Cardiac fibroblast (primary cell): ENCODE measurements at places on chromosomes 1 and 21.

DNA sequence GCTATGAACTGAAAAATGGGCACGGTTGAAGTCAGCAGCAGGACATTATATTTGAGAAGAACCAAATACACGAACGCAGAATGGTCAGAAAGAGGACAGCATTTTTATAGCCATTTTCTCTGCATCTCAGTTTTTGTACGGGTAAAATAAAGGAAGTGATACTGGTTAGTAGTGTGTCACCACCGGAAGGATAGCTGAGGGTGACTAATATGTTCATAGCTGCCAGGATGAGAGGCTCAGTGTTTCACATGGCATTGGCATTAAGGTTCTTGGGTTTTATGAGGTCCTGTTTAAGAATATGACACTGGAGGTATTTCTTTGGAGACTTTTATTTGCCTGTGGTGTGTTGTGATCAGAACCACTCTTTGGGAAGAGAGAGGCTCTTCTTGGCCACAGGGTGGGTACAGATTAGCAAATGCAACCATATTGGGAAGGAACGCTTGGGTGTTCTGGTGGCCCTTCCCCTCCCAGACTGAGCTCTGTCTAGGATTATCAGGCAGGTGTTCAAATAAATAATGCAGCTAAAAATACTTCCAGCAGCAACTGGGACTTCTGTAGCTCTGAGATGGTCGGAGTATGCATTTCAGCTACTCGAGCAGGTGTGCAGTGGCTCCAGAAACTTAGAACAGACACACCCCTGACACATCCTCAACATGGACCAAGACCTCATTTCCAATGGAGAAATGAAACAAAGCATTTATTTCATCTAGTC, 158.2 kb downstream of the PBX1 start:
- peak; percentile 74 for DNase-seq

GRCh38 chr1:160030657-160031364, 979 bp downstream of the PIGM start:
- DNase-seq, result peak; percentile 4

DNA sequence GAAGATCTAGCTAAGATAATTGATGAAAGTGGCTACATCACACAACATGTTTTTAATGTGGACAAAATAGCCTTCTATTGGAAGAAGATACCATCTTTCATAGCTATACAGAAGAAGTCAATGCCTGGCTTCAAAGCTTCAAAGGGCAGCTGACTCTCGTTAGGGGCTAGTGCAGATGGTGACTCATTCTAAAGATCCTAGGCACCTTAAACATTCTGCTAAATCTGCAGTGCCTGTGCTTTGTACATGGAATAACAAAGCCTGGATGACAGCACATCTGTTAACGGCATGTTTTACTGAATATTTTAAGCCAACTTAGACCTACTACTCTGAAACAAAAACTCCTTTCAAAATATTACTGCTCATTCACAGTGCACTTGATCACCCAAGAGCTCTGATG, 65.6 kb upstream of the USP24 start:
- no peak for DNase-seq

GRCh38 chr1:113999799-114000198, 20.5 kb downstream of the OLFML3 start:
- no peak for DNase-seq

DNA sequence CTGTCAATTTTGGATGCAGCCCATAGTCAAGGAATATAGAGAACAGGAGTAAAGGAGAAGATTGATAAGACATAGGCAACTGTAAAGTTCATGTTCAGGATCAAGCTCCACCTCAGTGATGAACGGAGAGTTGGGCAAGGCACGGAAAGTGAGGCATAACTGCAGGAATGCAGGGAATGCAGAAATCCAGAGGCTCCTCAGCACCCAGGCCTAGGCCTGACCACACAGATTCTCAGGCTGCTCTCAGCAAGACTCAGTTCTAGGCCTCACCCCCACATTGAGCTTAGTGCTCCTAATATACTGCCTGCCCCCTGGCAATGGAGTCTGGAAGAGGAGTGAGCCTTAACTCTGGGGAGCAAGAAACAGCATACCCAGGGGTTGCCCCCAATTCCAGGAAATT, 36.3 kb upstream of the S1PR1 start:
- peak; percentile 95 for DNase-seq

DNA sequence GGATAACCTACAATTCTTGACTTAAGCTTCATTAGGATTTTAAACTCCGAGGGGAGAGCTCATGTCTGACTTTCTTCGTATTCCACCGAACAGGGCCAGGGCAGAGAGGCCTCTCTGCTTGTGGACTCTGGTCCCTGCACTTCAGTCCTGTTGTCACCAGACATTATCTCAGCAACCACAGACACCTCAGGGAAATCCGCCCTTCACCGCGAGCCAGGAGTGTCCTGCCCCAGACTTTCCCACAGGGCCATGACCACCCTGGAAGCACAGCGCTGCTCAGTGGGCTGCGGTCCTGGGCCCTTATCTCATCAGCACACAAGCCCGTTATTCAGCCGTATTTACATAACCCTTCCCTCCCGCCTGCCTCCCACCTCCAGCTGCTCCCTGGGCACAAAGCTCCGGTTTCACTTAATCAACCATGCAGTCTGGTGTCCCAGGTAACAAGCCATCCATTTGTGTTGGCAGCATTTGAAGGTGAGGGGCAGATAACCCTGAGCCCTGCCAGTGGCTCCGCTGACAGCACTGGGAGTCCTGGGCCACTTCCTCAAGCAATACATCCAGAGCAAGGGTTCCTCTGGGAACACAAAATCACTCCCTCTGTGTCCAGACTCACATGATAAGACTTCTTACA, 122.8 kb upstream of the RAB4A start:
- peak; percentile 37 for DNase-seq

- peak; percentile 97 for DNase-seq
Observed at GRCh38 chr1:47179017-47179987, 10.5 kb downstream of the PDZK1IP1 start.

GRCh38 chr21:36966066-36966820, at the start of gene HLCS:
HLCS (minus strand) TSS chr21:36966669; CDS start chr21:36966638, 31 bp downstream.
- peak; percentile 55 for DNase-seq

DNA sequence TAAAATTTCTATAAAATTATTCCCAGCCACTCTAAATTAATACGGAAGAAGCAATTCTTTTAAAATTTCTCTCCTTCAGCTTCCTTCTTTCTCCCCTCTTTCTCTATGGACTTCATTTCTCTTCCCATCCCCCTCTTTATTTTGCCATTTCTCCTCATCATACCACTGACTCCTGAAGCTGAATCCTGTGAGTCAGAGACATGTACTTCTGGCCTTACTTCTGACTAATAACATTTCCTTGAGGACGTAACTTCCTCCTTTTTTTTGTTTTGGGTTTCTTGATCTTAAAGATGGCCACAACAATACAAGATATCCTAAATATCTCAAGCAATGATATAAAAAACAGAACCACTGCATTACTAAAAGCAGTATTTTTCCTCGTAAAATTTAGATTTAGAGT, 63.6 kb upstream of the DENND1B start:
- DNase-seq, result peak; percentile 71

GRCh38 chr1:191530928-191531327, 627.3 kb upstream of the RGS18 start:
- no peak for DNase-seq

DNA sequence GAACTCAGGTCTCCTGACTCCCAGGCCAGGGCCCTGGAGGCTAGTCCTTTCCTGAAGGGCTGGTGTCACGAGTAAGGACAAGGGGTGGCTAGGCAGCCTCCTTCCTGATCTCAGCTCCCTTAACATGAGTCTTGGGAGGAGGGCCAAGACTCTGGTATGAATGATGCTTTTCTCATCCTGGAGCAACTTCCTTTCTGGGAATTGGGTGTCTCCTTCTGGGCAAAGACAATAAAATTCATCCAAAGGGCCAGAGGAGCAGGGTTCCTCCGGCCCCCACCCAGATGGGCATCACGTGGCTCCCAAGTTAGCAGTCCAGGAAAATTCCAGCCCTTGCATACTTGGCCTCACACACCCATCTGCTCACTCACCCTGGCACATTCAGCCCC, at the start of gene FAM167B:
TSS of gene FAM167B (plus strand) at position 335 of the 386 bp plus-strand sequence. CDS start 200 bp downstream, outside the sequence.
- peak; percentile 80 for DNase-seq

GRCh38 chr21:45809421-45809820, 165.9 kb downstream of the PCBP3 start:
- no peak for DNase-seq
